ENCODE measurements at places on chromosomes 4 and X.

- no peak for DNase-seq
These were observed 127.9 kb downstream of the NEK1 start for GRCh38 chr4:169484485-169484884.

DNA sequence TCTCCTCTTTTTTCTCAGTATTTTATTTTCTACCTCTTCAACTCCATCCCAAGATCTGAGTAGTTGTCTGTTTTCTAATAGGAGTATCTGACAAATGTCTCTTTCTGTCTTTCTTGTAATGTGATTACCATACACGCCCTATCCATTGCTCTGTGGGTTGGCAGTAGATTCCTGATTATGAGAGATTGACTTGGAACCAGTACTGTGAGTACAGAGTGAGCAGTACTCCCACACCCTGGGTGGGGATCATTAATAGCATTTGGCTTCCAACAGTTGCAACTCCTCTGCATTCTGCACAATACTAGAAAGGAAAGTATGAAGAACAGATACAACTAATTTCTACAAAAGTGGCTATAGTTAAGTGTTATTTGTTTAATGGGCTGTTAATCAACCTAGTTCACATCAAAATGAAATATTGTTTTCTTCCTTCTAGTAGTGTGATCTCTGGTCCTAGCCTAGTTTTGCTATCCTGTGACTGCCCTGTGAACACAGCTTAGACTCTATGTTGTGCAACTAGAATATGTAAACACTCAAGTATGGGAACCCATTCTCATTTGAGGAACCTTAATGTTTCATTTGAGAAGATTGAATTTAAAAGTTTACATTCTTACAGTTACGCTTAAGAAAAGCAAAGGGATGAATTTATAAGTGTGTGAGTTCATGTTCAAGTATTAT, 112.9 kb downstream of the PTPN13 start:
- DNase-seq, result no peak

DNA sequence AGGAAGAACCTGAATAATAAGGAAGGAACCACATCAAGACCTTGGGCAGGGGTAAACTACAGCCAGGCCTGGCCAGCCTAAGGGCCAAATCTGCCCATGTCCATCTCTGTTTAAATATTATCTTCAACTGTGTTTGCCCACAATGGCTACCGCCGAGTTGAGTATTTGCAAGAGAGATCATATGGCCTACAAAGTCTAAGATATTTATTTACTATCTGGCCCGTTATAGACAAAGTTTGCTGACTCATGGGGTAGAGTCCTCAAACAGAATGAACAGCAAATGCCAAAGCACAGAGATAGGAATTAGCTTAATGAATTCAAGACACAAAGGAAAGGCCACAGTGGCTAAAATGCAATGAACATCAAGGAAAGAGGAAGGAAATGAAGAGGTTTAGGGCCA, 44.8 kb downstream of the RPS6KA3 start:
- DNase-seq, result no peak

GRCh38 chrX:131445955-131446354, 97.9 kb upstream of the OR13H1 start:
- DNase-seq, result no peak

- DNase-seq, result no peak
These were observed 205.7 kb downstream of the CAMK2D start for GRCh38 chr4:113555868-113556267.

- no peak for DNase-seq
These were observed 14.5 kb downstream of the ARHGAP24 start for GRCh38 chr4:85489273-85489981.

DNA sequence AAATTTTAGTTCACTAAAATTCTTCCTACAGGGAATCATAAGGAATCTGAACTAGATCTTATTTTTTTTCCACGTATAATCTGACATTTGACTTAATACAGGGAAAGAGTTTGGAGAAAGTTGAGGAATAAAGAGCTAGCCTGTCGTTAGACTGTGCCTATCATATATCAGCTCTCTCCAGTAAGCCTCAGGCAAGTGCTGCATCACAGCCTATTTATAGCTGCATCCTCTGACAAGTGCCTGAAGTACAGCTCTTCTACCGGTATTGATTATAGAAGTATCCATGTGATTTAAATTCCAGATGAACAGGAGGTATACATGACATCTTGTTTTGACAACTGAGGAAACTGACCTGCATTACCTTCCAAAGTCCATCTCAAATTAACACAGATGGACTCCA, 248.9 kb downstream of the TLL1 start:
- DNase-seq, result no peak

DNA sequence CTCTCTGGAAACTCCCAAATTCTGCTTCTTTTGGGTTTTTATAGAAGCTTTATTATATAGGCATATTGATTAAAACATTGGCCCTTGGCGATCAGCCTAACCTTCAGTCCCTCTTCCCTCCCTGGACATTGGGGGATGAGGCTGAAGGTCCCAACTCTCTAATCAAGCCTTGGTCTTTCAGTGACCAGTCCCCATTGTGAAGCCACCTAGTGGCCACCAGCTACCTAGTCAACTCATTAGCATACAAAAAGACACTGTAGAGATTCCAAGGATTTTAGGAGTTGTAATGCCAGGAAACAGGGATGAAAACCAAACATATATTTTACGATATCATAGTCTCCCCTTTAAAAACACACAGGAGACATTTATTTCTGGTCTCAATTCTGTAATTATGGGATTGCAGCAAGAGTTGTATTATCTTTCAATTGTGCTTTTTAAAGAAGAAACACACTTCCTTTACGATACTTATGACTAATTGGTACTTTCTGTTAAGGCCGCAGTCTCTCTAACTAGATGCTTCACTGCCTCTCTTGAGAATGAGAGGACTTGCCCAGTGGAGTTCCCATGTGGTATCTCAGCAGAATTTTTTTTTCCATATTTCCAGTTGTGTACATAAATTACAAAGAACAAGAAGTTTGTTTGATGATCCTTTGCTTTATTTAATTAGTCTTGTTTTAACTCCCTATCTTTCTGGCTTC, 58.2 kb downstream of the WDR17 start:
- DNase-seq, result peak; percentile 49

GRCh38 chr4:121654738-121655137, 42.0 kb downstream of the ANXA5 start:
- DNase-seq, result peak; percentile 18

DNA sequence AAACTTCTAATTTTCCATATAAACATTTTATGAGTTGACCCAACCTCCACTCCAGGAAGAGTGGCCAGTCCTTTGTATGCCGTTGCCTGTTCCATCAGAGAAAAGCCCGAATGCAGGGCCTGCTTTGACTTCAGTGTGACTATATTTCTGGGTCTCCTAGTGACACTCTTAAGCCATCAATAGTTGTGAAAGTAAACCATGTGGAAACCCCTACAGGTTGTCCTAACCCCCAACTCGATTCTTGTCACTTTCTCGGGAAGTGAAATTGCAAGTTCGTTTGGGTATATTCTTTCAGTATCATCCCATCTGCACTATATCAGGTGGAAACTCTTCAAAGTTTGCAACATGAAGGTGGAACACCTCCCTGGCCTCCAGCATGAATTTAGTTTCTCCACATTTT, 52.8 kb downstream of the EFHC2 start:
- DNase-seq, result no peak

DNA sequence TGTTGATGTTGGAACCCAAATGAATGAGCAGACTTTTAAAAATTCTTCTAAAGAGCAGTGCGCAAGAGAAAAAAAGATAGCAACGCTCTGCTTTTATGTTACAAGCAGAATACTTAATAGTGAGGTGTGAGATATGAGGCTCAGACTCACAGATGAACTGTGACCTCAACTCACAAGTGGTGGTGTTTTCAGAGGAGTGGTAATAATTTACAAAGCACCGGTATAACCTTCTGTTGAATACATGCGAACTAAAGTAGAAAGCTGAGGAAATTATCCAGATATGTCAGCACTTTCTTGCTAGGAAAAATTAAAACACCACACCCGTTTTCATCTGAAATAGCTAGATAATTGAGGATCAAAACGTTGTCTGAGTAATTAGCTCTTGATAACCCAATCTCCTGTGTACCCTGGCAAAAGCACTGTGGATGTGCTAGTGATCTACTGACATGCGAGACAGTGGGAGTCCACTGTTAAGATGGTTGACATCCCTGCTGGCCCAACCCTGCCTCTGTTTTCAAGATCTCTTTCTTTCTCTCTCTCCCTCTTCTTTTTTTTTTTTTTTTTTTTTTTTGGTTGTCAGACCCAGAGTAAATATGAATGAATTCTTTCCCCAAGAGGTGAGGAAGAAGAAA, 6.9 kb upstream of the TLL1 start:
- no peak for DNase-seq

- DNase-seq, result no peak
These were observed 95.4 kb upstream of the NUDT6 start for GRCh38 chr4:123017636-123018395.

- DNase-seq, result no peak
These were observed 39.0 kb downstream of the PTTG2 start for GRCh38 chr4:37999000-37999716.

- no peak for DNase-seq
These were observed 81.7 kb upstream of the GPM6B start for GRCh38 chrX:13898603-13899002.

- DNase-seq, result no peak
These were observed 337.7 kb upstream of the CTSO start for GRCh38 chr4:156291317-156291716.

DNA sequence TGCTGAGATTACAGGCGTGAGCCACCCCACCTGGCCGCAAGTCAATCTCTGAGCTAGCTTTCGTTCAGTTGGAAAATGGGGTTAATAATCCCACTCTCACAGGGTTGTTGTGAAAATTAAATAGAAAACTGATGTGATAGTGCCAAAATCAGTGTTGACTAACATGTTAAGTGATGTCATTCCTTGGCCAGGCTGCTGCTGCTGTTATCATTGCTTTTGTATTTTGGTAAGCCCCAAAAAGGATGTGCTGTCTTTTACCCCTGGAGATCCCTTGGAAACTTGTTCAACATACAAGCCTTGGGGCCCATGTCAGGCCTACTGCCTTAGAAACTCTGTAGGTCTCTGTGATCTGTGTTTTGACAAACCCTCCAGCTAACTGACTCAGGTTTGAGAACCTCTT, 106.3 kb downstream of the AFF1 start:
- no peak for DNase-seq

GRCh38 chrX:153446950-153447580, 1.2 kb upstream of the TREX2 start:
- DNase-seq, result no peak

- no peak for DNase-seq
These were observed 248.5 kb downstream of the GRIA3 start for GRCh38 chrX:123432361-123433150.

- no peak for DNase-seq
These were observed 186.3 kb downstream of the PPP3CA start for GRCh38 chr4:101160792-101161592.

GRCh38 chr4:112800001-112800400, 163.1 kb downstream of the LARP7 start:
- no peak for DNase-seq

Data from GM13976 (cell line).